Purkinje cell (primary cell): ENCODE measurements at places on chromosomes 13 and 19. TPM values are rescaled to one million over a fixed set of nuclear protein-coding genes. Genes with fewer than 3 reads are reported as not detected.

The P2RY11 gene
- not detected in 2 replicates for polyA plus RNA-seq

The PRRG2 gene
- polyA plus RNA-seq = 0.17 TPM in 1 of 2 replicates, not detected in the other

The GNG7 gene
- 5.0 and 6.7 TPM in 2 replicates for polyA plus RNA-seq

The LGALS7B gene
- polyA plus RNA-seq = not detected in 2 replicates

The CCDC97 gene
- 1.5 and 3.9 TPM in 2 replicates for polyA plus RNA-seq

The SGCG gene
- polyA plus RNA-seq = not detected in 2 replicates

The B3GNT8 gene
- not detected in 2 replicates for polyA plus RNA-seq

The CERS4 gene
- polyA plus RNA-seq = 1.3 and 3.1 TPM in 2 replicates

The PARP4 gene
- 7.1 and 9.5 TPM in 2 replicates for polyA plus RNA-seq

The VSTM2B gene
- 2.0 and 7.3 TPM in 2 replicates for polyA plus RNA-seq

The PABPC3 gene
- 0.21 and 1.1 TPM in 2 replicates for polyA plus RNA-seq

The ARHGAP33 gene
- polyA plus RNA-seq = 0.15 and 0.40 TPM in 2 replicates

The ZNF682 gene
- polyA plus RNA-seq = 23.3 and 31.9 TPM in 2 replicates

The SLITRK5 gene
- polyA plus RNA-seq = 0.15 and 1.4 TPM in 2 replicates

The YIPF2 gene
- 3.1 and 6.1 TPM in 2 replicates for polyA plus RNA-seq

The ZNF497 gene
- 0.09 and 0.14 TPM in 2 replicates for polyA plus RNA-seq

The HIPK4 gene
- polyA plus RNA-seq = 1.0 TPM in 1 of 2 replicates, not detected in the other

The LYPD5 gene
- polyA plus RNA-seq = 8.0 and 10.0 TPM in 2 replicates

The B3GNT3 gene
- polyA plus RNA-seq = not detected in 2 replicates

The WASF3 gene
- 115 and 126 TPM in 2 replicates for polyA plus RNA-seq

The VSTM1 gene
- not detected in 2 replicates for polyA plus RNA-seq

The ZNF223 gene
- 9.5 and 11.2 TPM in 2 replicates for polyA plus RNA-seq

The MYO1F gene
- polyA plus RNA-seq = 0.29 and 1.5 TPM in 2 replicates

The PSG11 gene
- not detected in 2 replicates for polyA plus RNA-seq
